ENCODE measurements at places on chromosomes 11 and 22.

DNA sequence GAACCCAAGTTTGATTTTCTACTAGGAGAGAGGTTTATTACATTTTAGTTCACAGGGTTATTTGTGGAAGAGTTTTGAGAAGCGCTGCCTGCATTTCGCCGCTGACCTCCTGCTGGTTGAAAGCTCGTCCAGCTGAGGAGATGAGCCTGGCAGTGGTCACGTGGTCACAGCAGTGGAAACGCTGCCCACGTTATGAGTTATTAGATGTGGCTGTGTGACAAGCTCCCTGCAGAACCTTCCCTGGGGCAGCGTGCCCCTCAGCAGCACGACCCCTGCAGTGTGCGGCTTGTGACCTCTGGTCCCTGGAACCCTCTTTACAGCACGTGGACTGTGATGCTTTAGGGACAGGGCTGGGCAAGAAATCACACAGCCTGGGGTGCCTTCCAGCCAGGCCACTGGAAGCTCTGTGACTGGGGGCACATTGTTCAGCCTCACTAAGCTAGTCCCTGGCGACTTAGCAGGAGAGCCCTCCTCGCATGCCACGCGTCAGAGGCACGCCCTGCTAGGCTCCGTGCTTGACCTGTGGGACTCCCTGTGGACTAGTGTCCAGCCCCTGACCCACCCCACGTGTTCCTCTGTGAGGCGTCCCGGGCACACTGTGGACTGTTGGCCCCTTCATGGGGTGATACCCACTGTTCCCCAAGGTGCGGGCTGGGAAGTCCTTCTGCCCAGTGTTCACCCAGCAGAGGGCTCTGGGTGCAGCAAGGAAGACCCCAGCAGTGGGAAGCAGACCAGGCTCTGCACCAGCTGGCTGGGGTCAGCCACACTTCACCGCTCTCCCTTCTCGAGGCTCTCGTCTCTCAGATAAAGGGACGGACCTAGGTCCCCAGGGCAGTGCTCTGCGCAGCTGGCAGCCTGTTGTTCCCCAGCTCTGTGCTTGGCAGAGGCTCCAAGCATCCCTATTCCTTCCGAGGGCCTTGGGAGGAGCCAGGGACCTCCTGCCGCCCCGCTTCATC, 349.5 kb downstream of the TBC1D22A start:
- no peak for DNase-seq

GRCh38 chr11:2443881-2444820, at the start of gene TRPM5:
TSS of gene TRPM5 (minus strand) at chr11:2444514. CDS start at chr11:2423036, 21,478 bp downstream.
- DNase-seq, result no peak

DNA sequence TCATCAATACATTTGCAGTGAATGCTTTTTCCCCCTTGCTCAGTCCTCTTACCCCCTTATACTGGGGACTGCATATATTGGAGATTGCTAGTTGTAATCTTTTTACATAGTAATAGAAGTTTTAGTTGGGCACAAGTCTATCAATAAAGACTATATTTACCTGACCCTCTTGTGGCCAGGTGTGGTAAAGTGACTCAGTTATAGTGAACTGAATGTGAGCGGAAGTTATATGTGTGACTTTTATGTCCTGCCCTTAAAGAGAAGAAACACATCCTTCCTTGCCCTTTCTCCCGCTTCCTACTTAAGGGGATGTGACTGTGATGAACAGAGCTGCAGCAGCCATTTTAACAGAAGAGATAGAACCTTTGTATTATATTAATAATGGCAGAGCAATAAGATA, 362.0 kb downstream of the METTL15 start:
- no peak for DNase-seq

DNA sequence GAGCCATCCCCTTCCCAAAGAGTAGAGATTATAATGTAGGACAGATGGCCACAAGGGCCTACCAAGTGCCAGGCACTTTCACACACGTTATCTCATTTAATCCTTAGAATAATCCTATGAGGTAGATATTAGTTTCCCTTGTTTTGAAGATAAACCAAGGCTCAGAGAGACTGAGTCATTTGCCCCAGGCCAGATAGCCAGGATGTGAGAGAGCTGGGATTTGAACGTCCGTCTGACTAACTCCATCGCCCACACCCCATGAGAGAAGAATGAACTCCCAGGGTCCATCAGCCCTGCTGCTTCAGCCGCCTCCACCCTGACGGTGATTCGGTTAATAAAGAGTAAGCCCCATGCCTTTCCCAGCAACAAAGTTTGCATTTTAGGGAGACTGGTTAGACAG, 10.7 kb downstream of the PRG3 start:
- no peak for DNase-seq

DNA sequence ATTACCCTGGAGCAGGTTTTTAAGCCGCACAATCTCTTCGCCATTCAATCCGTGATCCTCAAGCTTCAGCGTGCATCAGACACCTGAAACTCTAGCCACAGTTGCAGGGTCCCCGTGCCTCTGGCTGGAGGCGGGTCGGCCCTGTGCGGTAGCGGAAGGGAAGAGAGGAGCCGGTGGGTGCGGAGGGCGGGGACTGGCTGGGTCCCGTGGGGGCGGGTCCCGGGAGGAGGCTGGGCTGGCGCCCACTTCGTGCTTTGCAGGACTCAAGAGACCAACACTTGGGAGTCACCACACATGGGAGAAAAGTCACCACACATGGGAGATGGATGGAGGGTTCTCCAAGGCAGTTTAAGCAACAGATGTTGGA, 772 bp downstream of the C22orf15 start:
- no peak for DNase-seq

GRCh38 chr22:46812034-46812605, 49.7 kb downstream of the TBC1D22A start:
- DNase-seq, result no peak

- no peak for DNase-seq
These were observed 45.2 kb downstream of the PLAAT5 start for GRCh38 chr11:63445720-63446119.

DNA sequence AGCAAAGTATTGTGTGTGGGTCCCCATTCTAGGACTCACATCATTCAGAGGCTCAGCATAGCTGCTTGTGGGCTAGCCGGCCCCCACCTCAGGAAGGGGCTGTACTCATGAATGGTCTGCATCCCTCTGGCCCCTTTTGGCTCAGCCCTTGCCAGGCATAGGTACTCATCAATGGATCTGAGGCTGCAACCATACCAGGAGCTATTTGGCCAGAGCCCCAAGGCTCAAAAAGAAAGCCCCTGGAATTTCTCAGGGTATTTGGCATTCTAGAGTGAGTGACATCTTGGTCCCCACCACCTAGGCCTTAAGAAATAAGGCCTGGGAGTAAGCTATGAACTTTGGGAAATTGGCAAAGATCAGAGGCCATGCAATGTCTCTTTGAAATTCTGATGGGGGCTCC, 38.3 kb downstream of the PLEKHA7 start:
- DNase-seq, result no peak

GRCh38 chr22:43263645-43264514, 76.9 kb upstream of the TTLL12 start:
- no peak for DNase-seq

GRCh38 chr11:30855383-30856006, 269.3 kb upstream of the MPPED2 start:
- no peak for DNase-seq

DNA sequence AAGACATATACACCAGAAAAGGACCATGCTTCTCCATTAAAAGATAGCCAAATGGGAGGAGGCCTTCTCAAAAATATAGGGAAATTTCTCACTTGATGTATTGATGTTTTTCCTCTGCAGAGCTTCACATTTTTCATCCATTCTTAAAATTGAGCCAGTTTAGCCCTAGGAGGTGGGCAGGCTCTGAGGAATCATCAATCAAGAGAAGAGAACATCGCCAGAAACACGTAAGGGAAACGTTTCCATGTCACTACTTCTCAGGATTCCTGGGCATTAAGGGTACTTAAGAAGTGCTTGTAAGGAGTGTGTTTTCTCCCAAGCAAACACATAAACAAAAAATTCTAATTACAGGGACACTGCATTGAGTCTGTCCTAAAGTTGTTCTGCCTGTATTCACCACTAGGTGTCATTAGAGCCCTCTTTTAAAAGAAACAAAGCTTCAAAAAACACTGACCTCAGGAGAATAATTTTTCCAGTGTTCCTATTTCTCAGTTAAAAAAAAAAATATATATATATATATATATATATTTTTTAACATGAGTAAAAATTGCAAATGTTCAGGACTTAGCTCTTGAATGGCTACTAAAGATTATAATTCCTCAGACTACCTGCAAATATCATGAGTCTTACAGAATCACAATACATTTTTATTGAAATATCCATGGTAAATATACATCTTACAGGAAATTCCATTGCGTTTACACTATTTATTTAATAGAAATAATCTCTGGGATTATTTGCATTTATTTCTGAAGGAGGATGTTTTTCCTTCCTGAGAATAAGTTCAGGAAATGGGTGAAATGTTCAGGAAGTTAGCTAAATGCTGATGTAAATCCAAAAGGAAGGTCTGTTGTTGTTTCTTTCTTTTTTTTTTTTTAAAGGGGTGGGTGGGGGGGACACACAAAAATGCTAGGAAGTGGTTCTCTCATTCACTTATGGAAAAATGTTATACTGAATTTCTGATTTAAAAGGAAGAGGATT, 16.0 kb downstream of the FZD4 start:
- DNase-seq, result no peak

- DNase-seq, result no peak
These were observed 29.7 kb upstream of the EMSY start for GRCh38 chr11:76415073-76415472.

DNA sequence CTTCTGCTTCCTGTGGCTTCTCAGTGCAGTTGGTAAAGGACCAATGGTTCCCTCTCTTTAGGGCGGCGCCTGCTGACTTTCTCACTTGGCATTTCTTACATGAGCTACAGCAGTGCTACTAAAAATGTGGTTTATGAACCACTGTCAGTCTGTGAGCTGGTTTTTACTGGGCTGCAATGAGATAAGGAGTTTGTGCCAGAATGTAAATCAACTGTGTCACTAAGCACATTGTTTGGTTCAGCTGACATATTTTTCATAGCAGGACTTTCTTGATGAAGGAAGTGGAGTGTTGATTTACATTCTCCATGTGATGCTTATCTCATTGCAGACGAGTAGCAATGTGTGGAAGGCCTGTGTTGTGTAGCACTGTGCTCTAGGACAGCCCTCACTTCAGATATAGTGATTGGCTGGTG, 463.3 kb downstream of the SOX6 start:
- DNase-seq, result no peak

All from substantia nigra (tissue), 51 donors.